Amniotic epithelial cell (primary cell): ENCODE measurements at places on chromosomes 5 and 9.

DNA sequence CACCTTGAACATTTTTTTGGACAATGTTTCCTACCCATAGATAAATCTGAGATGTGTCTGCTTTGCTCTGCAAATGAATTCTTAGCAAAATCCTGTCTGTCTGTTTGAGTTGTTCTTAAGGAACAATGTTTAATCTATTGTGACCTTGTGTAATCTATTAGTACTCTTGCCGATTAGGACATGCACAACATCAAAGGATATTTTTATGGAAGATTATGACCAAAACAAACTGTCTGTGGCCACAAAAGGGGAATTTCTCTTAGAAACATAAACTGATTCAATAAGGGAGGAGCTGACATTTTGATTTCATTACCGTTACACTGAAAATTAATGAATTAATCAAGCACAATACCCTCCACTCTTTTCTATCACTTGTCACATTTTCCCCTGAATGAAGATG lies 323.0 kb upstream of the PRR16 start:
- no peak for DNase-seq

GRCh38 chr5:80230269-80230992 lies 25.4 kb downstream of the SERINC5 start:
- no peak for DNase-seq

DNA sequence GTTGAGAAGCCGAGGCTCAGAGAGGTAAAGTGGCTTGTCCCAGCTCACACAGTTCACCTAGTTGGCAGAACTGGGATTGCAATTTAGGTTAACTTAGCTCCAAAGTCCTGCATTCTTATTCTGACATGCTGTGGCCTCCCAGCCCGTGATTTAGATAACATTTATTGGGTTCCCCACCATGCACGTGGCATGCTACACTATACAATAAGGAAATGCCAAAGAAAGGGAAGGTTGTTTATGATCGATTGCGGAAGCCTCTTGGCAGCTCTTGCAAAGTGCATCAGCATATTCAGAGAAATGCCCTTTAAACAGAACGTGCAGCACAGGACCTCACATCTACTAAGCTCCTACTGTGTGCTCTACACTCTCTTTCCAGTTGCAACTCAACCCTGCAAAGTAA lies 3.2 kb downstream of the NEURL1B start:
- DNase-seq: no peak

- DNase-seq: no peak
These were observed 334.0 kb downstream of the PSAT1 start for GRCh38 chr9:78630966-78631365.

DNA sequence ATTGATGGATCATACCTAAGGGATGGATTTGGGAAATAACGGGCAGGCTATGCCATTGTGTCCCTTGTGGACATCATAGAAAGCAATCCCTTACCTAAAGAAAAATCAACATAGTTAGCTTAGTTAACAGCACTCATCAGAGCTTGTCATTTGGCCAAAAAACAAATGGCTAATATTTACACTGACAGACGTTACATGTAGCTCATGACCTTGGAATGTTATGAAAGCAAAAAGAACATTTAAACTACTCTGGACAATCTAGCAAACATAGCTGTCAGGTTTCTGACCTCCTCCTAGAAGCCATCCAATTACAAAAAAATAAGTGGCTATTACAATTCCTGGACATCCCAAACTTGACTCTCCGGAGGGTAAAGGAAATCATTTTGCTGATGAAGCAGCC lies 23.8 kb downstream of the TMEM232 start:
- peak; percentile 6 for DNase-seq

- DNase-seq: no peak
These were observed 191.8 kb upstream of the SMC2 start for GRCh38 chr9:103902263-103902662.

DNA sequence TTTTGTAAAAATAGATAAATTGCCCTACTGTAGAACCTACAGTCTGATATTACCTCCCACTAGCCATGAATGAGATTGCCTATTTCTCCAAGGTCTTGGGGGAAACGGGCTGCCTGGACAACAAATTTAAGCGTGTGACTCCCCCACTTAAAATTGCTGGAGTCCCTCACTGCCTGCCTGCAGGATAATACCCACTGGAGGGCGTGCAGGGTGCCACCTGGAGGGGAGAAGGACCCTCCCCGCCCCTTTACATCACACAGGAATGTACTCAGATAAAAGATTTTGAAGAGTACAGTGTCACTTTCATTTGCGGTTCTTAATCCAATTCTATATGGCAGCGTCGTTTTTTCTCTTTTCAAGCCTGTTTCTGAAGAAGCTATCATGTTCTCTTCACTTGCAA lies 6.2 kb upstream of the TRIM7 start:
- DNase-seq: no peak

GRCh38 chr5:154385236-154385512 lies 60.6 kb upstream of the SAP30L start:
- DNase-seq: no peak

DNA sequence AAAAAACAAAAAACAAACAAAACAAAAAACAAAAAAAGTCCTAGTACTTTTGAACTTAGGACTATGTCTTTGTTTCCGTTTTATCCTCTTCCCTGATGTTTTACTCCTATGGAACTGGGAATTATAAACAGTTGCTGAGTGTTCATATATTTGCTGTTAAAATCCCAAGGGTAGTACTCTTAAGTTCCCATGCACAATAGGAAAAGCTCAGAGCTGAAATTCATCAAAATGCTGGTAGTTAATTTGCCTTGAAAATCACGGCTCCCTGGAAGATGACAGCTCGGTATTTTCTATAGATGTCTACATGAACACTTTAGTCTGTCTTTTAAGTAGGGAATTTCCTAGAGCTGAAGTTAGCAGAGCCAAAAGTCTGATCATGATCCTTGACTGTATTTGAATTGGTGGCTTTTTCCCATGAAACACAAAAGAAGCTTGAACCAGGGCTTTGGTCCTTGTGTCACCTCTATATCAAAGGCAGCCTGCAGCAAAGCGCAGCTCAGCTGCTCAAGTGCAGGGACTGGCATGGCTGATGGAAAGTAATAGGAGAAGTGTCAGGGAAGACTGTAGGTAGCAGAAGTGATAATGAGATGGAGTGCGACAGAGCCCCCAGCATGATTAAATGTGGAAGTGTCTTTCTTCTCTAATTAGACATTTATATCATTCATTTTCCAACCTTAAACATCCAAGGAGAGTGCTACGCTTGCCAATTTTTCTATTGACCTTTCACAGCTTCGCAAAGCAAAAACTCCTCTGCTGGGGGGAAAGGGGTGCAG lies 310.9 kb downstream of the TRIM36 start:
- DNase-seq: no peak

DNA sequence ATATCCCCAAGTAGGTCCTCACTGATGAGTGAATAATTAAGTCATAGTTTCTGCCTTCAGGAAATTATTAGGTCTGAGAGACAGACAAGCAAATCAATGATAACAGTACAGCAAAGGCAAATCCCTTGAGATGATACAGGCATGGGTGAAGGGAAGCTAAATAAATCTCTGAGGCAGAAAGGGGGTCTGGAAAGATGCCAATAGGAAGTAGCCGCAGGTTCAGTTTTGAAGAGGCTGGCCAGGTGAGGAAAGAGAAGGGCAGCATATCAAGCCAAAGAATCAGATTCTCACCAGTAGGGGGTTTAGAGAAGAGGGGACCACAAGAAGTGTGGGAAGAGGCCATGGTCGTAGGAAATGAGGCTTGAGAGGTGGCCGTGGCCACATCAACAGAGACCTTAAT lies 85.8 kb downstream of the KIAA1958 start:
- DNase-seq: no peak

- no peak for DNase-seq
These were observed 137.0 kb downstream of the PAX5 start for GRCh38 chr9:36897019-36897418.

- peak; percentile 76 for DNase-seq
These were observed 30.8 kb downstream of the CD180 start for GRCh38 chr5:67165526-67166459.

GRCh38 chr9:111236332-111236731 lies 93.7 kb downstream of the OR2K2 start:
- DNase-seq: no peak

DNA sequence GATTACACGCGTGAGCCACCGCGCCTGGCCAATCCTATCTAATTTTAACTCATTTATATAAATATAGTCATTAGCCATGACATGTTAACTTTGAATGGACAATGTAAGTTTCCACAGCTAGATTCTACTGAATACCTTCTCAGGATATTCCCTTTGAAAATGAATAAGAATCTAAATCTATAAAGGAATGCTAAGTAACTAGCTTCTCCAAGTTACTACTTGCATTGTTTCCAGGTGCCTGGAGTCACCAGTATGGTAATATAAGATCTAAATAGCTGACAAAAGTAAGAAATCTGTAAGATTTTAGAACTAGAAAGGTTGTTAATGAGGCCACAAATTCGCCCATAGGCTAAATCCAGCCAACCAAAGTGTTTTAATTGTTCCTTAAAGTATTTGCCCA lies 189.1 kb upstream of the SLC12A2 start:
- DNase-seq: no peak

- no peak for DNase-seq
These were observed 477.8 kb downstream of the HINT1 start for GRCh38 chr5:130687085-130687733.

DNA sequence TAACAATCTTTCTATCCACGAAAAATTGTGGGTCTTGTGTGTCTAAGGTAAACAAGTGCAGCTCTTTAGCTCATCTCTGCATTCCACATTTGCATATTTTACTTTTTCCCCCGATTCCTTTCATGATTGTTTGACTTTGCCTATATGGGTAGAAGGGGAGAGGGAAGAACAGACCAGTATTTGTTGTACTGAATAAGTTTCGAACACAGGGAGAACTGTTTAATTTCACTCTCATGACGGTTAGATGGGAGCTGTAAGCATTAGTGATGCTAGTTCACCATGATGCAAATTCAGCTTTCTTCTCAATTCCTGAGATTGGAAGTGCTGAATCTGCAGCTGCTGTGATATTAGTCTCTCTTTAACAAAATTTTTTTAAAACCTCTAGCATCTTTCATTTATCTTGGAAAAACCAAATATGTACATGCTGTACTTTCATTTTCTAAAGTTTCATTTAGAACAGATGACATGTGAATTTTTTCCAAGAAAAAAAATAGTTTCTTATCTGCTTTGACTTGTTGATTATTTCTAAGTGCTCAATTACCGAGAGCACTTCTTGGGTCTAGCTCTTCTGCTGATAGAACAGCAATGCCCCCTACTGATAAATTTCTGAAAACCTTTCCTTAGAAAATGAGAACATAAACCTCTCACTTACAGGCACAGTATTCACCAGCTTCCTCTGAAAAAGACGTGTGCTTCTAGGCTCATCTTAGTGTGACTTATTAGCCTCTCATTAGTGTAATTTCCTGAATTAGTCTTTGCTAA lies 149.5 kb downstream of the BAAT start:
- no peak for DNase-seq

DNA sequence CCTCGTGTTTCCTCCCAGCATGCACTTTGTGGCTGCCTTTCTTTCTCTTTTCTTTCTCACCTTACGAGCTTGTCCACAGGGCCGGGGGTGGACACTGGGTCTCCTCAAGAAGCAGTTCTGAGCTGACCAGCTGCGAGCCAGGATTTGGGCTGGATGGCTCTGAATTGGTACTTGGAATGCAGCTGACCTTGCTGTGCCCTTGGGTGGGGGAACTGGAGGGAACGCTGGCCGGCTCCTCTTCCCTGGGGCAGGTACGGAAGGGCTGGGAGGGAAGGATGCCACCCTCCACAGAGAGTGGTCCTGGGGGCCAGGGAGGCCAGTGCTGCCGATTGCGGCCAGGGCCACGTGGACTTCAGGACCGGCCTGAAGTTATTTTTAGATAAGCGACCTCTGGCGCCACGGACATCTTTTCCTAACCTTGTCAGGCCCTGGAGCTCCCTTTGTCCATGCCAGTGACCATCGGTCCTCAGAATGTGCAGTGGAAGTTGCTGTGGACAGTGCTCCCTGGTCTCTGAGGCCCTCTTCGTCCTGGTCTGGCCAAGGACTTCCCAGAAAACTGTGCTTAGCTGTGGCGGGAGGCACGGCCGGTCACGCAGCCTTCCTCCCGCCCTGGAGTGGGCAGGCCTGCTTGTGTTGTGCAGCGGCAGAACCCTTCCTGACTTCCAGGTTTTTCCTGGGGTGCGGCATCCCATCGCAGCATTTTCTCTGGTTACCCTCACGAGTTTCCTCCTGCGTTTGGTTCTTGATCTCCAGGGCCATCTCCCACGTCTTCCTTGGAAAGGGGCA lies 13.5 kb upstream of the AHRR start:
- no peak for DNase-seq

GRCh38 chr9:134297083-134297410 lies 29.2 kb upstream of the RXRA start:
- no peak for DNase-seq

- no peak for DNase-seq
These were observed 20.8 kb downstream of the MINAR2 start for GRCh38 chr5:129768735-129769134.

- peak; percentile 22 for DNase-seq
These were observed 6.1 kb upstream of the PRUNE2 start for GRCh38 chr9:76911971-76912370.

DNA sequence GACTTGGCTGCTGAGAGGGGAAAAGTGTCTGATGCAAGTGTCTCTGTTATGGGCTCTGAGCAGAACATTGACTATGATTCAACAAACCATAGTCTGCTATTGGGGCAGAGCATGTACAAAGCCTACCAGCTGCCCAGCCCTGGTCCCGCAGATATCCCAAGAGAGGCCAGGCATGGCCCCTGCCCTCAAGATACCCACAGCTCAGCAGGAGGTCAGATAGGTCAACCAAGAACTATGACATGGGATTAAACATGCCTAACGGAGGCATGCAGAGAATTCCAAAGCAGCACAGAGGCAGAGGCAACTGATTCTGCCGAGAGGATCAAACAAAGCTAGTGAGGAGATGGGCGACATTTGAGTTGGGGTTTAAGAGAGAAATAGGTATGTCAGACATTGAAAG lies 39.9 kb upstream of the CPLX2 start:
- no peak for DNase-seq

- no peak for DNase-seq
These were observed 59.2 kb downstream of the SMC5 start for GRCh38 chr9:70318002-70318401.

GRCh38 chr9:134163371-134164196 lies 780 bp downstream of the RNU6ATAC start:
- DNase-seq: peak; percentile 55

DNA sequence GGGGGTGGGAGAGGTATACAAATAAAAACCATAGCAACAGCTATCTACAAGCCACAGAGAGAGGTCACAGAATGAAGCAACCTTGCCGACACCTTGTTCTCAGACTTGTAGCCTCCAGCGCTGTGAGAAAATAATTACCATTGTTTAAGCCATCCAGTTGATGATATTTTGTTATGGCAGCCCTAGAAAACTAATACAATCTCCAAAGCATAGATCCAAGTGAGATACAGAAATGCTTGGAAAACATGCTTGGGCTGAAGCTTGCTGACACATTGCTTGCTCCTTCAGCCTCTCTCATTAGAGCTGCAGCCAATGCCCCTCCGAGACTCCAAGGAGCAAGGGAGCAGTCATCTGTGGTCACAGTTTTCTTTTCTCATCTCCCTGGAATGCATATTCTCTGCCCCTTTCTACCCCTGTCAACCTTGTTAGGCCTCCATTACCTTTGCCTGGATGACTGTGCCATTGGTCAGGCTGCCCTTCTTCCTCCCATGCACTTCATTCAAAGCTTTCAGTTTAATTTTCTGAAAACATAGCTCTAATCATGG lies 401.4 kb upstream of the KLF4 start:
- no peak for DNase-seq

GRCh38 chr5:161851691-161852299 lies 3.9 kb downstream of the GABRA1 start:
- no peak for DNase-seq
